ENCODE measurements at places on chromosomes 12 and 14.

DNA sequence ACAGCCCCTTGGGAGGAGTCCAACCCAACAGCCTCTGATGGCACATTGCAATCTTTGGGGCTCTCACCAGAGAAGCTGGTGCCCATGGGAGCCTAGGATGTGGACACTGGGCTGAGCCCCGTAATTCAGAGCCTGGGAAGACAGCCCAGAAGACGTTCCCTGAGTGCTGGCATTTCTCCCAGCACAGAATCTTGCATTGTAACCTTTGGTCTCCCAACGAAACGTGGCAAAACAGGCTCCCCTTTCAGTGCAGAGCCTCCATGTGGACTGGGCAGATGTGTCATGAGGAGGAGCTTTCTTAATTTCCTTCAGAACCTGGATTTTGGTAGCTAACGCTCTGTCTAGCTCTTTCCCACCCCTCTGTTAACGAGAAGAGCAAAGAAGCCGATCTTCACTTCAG is 26.3 kb downstream of the BATF start:
- no peak for DNase-seq

GRCh38 chr12:114710151-114710550 is 26.2 kb upstream of the TBX3 start:
- no peak for DNase-seq

DNA sequence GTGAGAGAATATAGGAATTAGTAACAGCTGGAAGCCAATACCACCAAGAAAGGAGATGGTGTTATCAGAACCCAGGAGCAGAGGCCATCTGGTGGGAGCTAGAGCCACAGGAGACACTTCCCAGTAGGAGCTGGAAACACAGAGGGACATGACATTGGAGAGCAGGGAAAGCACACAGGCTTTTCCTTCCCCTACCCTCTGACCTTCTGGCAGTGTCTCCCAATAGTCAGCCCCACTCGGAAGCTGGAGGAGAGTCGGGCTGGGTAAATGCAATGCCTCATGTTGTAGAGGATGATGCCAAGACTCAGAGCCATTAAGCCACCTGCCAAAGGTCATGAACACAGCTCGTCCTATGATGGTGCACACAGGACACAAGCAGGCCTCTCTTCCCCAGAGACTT is 538.5 kb downstream of the BCL11B start:
- no peak for DNase-seq

- DNase-seq: no peak
These were observed 14.9 kb upstream of the POLR3B start for GRCh38 chr12:106342397-106343213.

DNA sequence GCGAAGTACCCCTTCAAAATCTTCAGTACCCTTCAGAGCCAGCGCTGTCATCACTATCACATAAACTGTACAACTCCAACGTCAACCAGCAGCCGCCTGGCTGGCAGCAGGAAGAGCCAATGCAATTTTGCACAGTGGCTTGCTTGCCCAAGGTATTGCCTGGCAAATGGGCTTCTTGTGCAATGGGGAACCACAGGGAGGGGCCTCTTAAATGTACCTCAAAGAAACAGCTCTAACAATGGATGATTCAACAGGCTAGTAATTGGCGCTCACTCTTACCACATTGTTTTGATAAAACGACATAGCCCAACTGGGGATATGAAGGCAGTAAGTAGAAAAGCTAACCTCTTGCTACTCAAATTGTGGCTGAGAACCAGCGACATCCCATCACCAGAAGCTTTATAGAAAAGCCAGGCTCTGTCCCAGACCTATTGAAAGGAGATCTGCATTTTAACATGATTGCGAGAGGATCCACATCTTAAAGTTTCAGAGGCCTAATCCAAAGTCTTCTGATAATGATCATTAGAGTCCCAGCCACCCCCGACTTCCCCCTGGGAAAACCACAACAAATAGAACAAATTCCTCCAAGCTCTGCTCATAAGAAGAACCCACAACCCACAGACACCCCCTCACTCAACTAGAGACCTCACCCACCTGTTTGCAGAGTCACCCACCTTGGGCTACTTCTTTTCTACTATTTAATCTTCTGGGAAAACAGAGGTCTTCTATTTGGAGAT is 125.3 kb upstream of the HIF1A start:
- peak; percentile 15 for DNase-seq

- DNase-seq: no peak
These were observed 645 bp downstream of the KITLG start for GRCh38 chr12:88579601-88580050.

GRCh38 chr12:78612190-78612589 is 252.4 kb upstream of the SYT1 start:
- DNase-seq: no peak

GRCh38 chr12:124898200-124898922 is 16.1 kb downstream of the UBC start:
- peak; percentile 57 for DNase-seq

- no peak for DNase-seq
These were observed 576.0 kb downstream of the NRXN3 start for GRCh38 chr14:78746086-78746595.

GRCh38 chr12:22700106-22700505 is 75.1 kb downstream of the ETNK1 start:
- DNase-seq: no peak

DNA sequence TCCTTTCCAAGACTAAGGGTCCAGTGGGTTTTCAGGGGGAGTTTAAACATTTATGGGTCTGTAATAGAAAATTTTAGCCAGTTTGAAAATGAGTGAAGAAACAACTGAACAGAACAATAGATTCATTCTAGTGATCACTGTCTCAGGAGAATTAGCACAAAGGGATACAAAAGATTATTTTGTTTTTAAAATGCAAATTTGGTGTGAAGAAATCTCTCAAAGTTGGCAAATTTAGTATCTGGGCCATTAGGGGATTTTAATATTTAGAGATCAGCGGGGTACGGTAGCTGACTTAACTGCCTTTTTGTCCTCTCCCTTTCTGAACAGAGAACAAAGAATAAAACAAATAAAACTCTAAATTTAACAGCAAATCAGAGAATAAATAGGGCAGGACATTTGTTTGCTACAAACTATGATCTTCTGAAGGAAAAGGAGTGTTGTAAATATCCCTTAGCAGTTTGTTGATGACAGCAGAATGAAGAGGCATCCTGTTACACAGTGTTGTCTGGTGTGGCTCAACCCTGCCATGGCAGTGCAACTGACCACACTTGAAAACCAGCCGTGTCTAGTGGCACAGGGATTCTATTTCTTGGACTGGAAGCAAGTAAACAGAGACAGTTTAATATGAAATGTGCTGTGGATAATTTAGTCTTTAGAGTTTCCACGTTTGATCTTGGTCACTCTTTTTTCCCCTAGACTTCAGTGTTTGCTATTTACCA is 46.3 kb upstream of the LRTM2 start:
- DNase-seq: no peak

GRCh38 chr12:72586456-72586855 is 314.3 kb downstream of the TRHDE start:
- DNase-seq: no peak

DNA sequence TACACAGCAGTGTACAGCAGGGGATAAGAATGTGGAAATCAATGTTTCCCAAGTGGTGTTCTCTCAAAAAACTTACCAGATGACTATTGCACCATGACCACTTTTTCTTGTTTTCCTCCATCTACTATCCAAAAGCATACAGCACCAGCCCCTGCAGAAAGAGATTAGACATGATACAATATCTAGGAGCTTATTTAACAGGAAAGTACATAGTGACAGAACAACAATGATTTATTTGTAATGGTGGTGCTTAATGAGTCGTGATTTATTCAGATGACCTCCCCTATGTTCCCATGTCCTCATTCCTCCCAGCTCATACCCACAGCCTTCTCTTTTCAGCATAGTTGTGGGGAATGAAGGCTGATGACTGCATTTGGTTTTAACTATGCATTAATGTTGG is 413.6 kb downstream of the BTG1 start:
- DNase-seq: no peak

- DNase-seq: no peak
These were observed 21.5 kb downstream of the FZD10 start for GRCh38 chr12:130183585-130184370.

GRCh38 chr12:124233041-124233796 is 61.7 kb upstream of the RFLNA start:
- no peak for DNase-seq

- DNase-seq: no peak
These were observed 22.8 kb upstream of the GARIN2 start for GRCh38 chr14:67166450-67166853.

DNA sequence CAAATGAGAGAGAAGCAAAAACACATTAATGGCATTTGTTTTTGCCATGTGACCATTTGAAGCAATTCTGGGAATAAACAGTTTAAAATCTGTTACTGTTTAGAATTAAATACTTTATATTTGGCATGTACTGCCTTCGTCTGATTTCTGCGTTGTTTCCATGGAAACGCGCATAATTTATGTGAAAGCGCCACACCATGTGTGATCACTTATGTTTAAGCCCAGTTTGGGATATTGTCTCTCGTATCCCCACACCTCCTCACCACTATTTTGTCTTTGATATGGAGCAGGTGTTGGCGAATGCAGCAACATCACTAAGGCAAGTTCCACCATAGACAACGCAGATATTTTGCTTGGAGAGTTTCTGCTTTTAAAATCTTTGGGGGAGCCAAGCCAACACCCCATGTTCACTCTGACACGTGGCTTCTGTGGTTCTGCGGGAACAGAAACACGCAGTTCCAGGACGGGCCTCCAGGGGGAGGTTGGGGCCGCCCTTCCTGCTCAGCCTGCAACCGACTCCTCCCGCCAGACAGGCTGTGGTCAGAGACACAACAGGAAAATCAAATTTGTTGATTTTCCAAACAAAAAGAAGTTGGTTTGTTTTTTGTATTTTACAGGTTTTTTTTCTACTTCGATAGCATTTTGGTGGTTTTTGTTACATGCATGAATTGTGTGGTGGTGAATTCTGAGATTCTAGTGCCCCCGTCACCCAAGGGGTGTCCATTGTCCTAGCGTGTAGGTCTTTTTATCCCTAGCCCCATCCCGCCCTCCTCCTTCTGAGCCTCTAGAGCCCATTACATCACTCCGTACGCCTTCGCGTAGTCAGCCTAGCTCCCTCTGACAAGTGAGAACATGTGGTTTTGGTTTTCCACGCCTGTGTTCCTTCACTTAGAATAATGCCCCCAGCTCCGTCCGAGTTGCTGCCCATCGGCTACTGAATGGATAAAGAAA is 101.9 kb upstream of the SFSWAP start:
- DNase-seq: peak; percentile 27

GRCh38 chr14:44215660-44216059 is 291.4 kb downstream of the FSCB start:
- DNase-seq: no peak

GRCh38 chr12:75366629-75367028 is 24.3 kb upstream of the GLIPR1L2 start:
- DNase-seq: no peak

DNA sequence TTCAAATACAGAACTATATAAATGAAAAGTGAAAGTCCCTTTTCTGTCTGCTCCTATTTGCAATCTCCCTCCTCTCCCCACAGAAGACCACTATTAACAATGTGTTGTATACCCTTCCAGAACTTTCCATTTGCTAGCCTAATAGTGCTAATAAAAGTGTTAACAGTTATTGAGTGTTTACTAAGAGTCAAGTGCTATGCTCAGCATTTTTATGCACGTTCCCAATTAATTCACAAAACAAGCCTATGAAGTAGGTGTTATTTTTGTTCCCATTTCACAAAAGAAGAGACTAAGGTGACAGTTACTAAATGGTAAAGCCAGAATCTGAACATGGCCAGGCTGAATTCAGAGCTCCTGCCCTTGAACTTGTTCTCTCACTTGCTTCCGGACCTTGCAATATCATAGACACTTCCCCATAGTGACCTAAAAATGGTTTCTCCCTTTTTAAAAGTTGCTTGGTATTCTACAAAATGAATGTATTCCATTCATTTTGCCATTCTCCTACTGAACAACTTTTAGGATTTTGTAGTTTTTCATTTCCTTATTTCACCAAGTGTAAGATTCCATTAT is 1.6 kb upstream of the PRKAB1 start:
- no peak for DNase-seq

DNA sequence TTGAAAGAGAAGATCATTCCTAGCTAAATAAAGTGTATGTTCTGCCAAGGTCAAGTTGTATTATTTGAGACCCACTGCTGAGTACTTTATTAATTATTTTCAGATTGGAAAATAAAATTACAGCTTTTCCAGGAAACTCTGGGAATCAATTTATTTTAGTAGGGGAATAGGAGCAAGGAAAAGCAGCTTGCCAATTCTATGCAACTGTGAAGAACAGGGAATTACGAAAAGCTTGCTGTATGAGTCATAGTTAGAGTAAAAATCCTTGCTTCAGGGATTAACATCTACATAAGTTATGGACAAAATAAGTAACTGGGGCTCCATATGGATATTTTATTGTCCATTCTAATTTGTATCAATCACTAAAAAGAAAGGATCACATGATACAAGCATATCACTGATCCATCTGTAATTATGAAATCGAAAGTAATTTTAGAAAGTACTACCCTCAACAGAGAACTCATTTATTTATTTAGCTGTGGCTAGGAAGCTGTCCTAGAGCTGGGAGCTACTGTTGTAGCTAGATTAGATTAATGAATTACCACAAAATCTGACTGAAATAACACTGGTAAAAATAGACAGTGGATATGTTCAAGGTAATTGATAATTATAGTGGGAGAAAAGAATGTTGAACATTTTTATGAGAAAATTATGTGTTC is 303.5 kb upstream of the NPAS3 start:
- DNase-seq: no peak

- no peak for DNase-seq
These were observed 256.6 kb downstream of the NAV3 start for GRCh38 chr12:78087363-78087675.

DNA sequence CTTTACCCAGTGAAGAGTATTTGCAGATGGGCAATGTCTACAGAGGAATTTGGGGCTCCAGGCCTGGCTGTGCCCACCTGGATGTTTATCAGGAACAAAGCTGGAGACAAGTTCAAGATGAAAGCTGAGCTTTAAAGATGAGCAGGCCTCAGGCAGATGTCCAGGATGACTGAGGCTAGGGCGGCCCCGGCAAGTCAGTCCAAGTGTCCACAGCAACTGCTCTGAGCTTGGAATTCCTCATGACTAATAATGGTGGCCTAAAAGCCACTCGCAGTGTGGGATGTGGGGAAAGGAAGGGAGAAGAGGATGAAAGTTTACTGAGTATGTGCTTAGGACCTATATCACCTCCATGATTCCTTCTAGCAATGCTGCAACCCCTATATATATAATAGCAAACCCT is 128.2 kb upstream of the NOS1 start:
- no peak for DNase-seq

DNA sequence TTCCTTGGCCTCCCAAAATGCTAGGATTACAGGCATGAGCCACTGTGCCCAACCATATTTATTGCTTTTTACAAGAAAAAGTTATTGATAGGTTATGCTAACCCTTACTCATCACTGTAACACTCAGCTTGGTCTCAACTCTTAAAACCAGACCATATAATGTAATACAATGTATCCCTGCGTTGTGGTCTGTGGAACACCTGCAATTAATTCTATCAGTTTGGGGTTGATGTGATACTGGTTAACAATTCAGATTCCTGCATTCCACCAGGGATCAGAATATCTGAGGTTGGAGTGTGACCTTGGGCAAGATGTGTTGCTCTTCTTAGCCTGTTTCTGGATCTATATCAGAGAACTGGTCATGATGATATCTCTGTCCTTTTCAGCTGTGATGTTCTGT is 419.0 kb downstream of the RAD51B start:
- DNase-seq: no peak

Measured in stimulated activated naive CD4-positive, alpha-beta T cell treated with Interleukin-2 at 50 U/mL for 16 hours (primary cell).